ENCODE measurements at places on chromosomes 7 and 10. TPM values are rescaled to one million over a fixed set of nuclear protein-coding genes. Genes with fewer than 3 reads are reported as not detected.

Gene LHFPL3
- total RNA-seq = not detected

- no peaks in the 10 kb centered on the region for H3K36me3 ChIP-seq
- no peak overlapping the region for H3K4me3 ChIP-seq
- DNase-seq = no peak
- no peak overlapping the region for H3K27ac ChIP-seq
Observed at GRCh38 chr7:138359870-138360559, 100.0 kb upstream of the TRIM24 start.

DNA sequence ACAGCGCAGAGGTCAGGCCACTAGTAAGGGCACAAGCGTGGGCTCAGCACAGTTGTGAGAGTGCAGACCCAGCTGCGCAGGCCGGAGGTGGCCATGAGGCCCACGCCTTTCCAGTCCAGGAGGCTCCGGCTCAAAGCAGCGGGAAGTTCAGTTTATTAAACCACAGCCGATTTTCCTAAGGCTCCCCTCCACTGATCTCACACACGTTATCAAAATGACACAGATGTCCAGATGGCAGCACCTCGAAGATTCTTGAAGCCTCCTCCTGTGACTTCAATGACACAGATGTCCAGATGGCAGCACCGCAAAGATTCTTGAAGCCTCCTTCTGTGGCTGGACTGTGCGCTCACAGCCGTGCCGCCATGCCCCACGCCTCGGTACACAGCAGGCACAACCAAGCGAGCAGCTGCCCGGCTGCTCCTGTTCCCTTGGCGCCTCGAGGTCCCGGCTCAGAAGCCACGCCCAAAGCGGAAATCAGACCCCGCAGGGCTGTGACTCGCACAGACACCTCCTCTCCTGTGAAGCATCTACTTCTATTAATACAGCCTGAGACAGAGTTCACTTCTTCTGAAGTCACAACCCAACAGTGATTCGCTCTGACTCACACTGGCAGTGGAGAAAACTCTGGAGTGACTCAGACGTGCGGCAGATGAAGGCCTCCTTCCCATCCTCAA lies 122.7 kb downstream of the MAD1L1 start:
- H3K36me3 ChIP-seq = no peaks in the 10 kb centered on the region
- peak; percentile 97 for DNase-seq
- H3K4me3 ChIP-seq = no peak overlapping the region
- peak overlapping the region; percentile 94 for H3K27ac ChIP-seq
- H3K27me3 ChIP-seq = no peaks in the 10 kb centered on the region

GRCh38 chr10:76234499-76235226 lies 803.2 kb downstream of the LRMDA start:
- H3K4me3 ChIP-seq = no peak overlapping the region
- no peaks in the 10 kb centered on the region for H3K4me1 ChIP-seq
- H3K27ac ChIP-seq = no peak overlapping the region
- H3K36me3 ChIP-seq = no peaks in the 10 kb centered on the region
- no peak for DNase-seq
- H3K27me3 ChIP-seq = no peaks in the 10 kb centered on the region

DNA sequence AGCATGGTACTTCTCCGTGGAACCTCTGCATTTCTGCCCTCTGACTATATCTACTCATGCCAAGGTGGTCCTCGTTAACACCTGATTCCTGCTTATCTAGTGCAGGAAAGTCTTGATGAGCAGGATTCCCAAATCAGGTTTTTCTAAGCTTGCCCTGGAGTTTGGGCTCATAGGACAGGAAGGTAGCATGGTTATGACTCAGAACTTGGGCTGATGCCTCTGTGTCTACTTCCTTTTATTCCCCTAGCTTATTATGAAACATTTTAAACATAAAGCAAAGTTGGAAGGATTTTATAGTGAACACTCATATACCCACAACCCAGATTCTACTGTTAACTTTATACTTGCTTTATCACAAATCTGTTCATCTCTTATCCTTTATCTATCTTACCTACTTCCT lies 5.6 kb downstream of the SUFU start:
- H3K36me3 ChIP-seq = peaks cover 9% of the 10 kb centered on the region
- H3K4me1 ChIP-seq = peaks cover 9% of the 10 kb centered on the region
- peak; percentile 44 for DNase-seq
- no peak overlapping the region for H3K4me3 ChIP-seq
- no peaks in the 10 kb centered on the region for H3K27me3 ChIP-seq
